ENCODE measurements at places on chromosomes 13 and 19.

GRCh38 chr19:53958168-53958571 lies 4.6 kb upstream of the CACNG8 start:
- DNase-seq = no peak

- no peak for DNase-seq
These were observed 49.3 kb upstream of the EEF1AKMT1 start for GRCh38 chr13:20823071-20823470.

- no peak for DNase-seq
These were observed 45.0 kb upstream of the LRCH1 start for GRCh38 chr13:46507981-46508380.

DNA sequence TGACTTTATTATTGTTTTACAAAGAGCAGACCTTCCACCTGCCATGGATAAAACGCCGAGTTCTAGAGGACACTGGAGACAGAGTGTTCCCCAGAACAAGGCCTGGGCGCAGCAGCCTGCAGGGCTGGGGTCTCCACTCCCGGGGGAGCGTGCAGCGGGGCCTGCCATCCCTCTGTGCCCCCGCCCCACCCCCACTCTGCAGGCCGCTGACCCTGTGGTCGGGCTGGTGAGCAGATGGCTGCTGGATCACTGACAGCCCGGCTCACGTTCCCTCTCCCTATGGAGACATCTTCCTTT lies 8.6 kb upstream of the PTBP1 start:
- DNase-seq = no peak

DNA sequence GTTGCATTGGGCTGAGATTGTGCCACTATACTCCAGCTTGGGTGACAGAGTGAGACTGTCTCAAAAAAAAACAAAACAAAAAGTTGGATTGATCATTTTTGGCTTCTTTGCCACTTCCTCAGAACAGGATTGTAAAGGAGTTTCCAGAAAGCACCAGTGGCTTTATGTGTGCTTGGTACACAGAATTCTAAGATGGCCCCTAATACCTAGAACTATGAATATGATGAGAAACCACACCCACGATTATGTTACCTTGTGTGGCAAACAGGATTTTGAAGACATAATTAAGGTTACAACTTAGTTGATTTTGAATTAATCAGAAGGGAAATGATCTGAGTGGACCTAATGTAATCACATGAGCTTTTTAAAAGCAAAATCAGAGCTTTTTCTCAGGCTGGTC lies 26.5 kb downstream of the CEACAM1 start:
- no peak for DNase-seq

- DNase-seq = no peak
These were observed 81.0 kb upstream of the MAB21L1 start for GRCh38 chr13:35557475-35557874.

- no peak for DNase-seq
These were observed 6.5 kb upstream of the PTOV1 start for GRCh38 chr19:49844138-49845095.

All from activated CD4-positive, alpha-beta T cell treated with anti-CD3 and anti-CD28 coated beads for 4 hours (primary cell).